Substantia nigra (tissue), 51 donors: ENCODE measurements at places on chromosomes 7 and 10.

GRCh38 chr7:28761505-28761904 lies 196.6 kb downstream of the TRIL start:
- DNase-seq, result no peak

DNA sequence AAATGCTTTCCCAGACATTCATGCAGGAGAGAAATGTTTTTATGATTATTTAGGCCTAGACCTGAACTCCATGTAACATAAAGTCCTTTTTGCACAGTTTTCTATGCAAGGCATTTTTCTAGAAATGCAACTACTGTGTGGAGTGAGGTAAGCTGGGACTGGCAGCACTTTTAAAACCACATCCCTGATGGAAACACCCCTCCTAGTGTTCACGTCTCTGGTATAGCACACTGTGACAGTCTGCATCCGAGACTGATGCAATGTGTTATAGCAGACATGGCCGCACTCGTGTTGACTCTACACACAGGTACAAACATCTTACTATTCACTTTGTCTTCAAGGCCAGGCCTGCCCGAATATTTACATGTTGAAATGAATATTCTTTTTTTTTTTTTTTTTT lies 19.3 kb upstream of the ERCC6 start:
- no peak for DNase-seq

DNA sequence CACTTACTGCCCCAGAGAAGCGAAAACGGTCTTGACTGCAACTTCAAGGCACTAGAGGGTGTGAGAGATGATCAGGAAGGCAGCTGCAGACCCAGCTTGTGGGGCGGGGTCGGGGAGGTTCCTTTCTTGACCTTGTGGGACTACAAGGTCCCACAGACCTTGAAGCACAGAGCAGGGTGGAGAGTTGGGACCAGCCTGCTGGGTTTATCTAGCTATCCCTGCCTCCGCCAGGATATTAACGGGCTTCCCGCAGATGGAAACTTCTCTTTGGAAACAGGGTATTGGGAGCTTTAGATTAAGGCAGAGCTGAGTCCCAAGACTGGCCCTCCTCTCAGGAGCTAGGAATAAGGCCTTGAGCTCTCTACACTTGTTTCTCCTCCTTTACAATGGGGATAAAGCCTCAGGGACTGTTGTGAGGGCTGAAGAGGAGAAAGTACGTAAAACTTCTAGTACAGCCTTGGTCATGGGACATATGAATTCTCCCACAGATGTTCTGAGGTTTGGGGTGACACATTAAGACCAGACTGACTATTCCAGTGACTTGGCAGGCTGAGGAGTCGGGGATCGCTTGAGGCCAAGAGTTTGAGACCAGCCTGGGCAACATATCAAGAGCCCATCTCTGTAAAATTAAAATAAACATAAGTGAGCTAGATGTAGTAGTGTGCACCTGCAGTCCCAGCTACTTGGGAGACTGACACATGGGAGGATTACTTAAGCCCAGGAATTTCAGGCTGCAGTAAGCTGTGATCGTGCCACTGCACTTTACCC lies 153.2 kb downstream of the CDH23 start:
- DNase-seq, result no peak

DNA sequence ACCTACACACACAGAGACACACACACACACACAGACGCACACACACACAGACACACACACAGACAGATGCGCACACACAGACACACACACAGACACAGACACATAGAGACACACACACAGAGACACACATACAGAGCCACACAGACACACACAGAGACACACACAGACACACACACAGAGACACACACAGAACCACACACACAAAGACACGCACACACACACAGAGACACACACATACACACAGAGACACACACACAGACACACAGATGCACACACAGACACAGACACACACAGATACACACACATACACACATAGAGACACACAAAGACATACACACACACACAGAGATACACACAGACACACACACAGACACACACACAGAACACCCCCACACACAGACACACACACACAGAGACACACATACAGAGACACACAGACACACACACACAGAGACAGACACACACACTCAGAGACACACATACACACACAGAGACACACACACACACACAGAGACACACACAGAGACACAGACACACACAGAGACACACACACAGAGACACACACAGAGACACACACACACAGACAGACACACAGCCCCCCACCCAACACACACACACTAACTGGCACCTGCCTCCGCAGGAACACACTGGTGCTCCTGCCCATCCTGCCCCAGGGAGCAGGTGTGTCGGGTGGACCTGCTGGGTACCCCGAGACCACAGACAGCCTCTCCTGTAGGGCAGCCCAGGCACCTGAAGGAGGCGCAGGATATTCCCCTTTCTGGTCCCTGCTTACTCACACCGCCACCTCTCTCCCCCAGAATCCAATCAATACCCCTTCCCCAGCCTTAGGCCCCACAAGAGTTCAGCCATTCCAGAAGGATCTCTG lies 5.4 kb upstream of the FZD9 start:
- DNase-seq, result no peak

DNA sequence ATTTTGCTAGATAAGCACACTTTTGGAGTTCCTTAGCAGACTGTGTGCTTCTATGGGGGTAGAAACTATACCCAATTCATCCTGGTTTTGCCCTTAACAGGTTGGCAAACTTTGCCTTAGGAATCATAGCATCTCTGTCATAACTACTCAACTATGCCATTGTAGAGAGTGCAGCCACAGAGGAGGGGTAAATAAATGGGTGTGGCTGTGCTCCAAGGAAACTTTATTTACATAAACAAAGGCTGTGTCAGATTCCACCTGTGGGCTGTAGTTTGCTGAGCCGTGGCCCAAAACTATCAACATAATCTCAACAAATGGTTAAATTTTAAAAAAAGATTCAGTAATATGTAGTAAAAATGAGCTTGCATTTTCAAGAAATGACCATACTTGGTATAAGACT lies 51.6 kb upstream of the LAMB1 start:
- no peak for DNase-seq
